ENCODE measurements at places on chromosomes 6 and 20.

DNA sequence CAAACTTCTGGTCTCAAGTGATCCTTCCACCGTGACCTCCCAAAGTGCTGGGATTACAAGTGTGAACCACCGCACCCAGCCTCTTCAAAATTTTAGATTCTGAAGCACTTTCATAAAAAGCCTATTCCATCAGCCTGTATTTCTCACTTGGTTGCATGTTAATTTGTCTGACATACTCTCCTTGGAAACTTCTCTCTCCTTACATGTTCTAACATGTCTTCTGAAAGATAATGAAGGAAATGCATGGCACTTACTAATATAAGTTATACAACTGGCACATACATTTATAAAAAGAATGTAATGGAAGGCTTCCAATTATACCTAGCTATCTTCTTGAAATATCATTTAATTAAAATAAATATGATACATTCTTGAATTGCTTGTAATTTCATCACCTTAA, 597.5 kb downstream of the TBC1D32 start:
- DNase-seq: no peak

DNA sequence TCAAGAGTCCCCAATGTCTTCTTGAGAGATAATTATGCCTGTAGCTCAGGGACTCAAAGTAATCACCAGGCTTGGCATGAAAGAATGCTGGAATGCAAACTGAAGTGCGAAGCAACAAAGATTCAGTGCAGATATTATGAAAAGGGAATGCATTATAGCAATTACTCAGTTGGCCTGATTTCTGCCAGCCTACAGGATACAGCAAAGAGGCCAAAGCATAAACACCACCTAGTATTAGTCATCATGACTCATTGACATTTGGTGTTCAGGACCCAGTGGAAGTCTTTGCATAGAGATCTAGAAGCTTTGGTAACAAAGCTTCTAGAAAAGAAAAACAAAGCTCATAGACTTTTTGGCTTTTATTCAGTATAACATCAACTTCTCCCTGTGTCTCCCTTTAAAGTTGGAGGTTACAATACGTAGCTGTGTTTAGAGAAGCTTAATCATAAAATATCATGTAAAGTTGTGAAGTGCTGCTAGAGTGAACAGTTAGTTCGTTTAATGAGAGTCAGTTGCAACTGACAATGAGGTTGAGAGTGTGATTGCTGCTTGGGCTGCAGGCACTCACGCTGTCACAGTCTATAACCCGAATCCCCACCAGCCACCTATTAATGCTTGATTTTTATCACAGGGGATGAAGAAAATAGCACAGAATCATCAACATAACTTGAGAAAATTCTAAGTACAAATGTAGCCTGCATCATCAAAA, 932.7 kb downstream of the TFAP2A start:
- DNase-seq: no peak

GRCh38 chr6:64221776-64222175, 586.2 kb downstream of the PHF3 start:
- no peak for DNase-seq

GRCh38 chr20:63473555-63474449, 1.3 kb upstream of the KCNQ2 start:
- no peak for DNase-seq

DNA sequence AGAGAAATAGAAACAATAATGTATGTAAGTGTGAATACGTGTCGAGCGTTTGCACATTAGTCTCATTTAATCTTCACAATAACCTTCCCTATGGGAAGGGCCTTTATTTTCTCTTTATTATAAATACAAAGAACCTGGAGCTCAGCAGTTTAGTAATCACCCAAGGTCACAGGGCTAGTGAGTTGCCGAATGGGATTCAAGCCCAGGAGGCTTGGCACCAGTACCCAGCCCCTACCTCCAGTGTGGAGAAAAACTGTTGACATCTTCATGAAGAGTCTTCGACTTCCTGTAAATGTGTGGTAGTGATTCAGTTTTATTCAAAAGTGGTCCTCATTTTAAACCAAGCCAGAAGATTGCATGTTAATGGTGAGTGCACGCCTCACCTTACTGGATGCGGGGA, 162.8 kb downstream of the SCML4 start:
- DNase-seq: no peak

DNA sequence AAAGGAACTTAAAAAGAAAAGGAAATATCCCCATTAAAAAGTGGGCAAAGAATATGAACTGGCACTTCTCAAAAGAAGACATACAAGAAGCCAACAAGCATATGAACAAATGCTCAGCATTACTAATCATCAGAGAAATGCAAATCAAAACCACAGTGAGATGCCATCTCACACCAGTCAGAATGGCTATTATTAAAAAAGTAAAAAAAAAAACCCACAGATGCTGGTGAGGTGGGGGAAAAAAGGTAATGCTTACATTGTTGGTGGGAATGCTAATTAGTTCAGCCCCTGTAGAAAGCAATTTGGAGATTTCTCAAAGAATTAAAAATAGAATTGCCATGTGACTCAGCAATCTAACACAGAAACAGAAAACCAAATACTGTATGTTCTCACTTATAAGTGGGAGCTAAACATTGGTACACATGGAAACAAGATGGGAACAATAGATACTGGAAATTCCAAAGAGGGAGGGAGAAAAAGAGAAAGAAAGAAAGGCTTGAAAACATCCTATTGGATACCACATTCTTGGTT, 437.1 kb downstream of the GRIK2 start:
- no peak for DNase-seq

DNA sequence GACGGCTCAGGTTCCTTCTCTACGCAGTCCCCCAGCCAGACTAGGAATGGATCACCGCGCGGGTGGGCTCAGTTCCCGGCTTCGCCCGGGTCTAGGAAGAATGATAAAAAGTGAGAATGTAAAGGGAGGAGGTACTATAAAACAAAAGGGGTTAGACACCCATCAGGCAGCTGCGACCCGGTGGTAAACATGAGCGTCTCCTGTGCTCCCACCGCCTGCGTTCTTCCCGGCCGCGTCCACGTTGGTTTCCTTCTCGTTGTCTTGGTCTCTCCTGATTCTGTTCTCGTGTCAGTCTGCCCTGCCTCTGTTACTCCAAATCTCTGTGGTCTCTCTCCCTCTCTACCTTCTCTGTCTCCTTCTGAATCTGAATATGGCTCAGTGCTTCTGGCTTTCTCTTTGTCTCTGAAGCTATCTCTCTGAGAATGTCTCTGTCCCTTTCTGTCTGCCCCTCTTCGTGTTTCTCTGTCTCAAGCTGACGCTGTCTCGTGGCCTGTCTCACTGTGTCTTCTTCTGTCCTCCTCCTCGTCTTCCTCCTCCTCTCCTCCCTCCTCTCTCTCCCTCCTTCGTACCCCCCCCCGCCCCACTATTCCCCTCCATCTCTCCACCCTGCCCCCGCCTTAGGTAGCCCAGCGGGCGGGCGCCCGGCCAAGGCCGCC, 41.6 kb upstream of the FOXP4 start:
- DNase-seq: no peak
